Dorsolateral prefrontal cortex (tissue), 122 donors: ENCODE measurements at places on chromosomes 4 and X.

DNA sequence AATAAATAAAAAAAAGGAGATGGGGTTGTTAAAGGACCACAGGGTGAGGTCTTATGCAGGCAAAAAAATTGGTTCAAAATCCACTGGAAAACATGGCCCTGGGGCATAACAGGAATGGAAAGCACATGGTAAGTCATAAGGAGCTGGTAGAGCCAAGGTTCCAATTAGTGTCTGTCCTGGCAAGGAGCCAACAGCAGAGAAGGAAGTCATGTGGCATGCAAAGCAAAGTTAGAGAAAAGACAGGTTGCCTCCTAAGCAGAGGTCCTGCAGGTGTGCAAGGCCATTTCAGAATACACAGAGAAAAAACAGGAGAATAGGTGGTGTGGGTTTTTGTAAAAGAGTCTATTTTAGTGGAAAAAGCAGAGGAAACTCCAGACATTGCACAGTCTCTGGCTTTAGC is 1881.7 kb downstream of the ARAP2 start:
- DNase-seq = no peak

DNA sequence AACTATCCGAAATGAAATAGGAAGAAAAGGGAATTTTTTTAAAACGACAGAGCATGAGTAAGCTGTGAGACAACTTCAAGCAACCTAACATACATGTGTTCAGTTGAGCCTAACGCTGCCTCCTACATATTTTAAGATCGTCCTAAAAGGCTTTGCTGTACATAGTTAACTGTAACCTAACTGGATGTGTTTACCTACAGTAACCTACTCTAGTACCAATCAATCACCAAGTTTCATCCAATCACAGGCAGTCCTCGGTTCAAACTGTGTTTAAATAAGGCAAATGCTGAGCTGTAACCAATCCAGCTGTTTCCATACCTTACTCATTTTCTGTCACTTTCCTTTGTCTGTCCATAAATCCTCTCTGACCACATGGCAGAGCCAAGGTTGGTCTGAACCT is 17.1 kb downstream of the RCHY1 start:
- no peak for DNase-seq

GRCh38 chrX:96147681-96148080 is 537.0 kb upstream of the DIAPH2 start:
- no peak for DNase-seq

DNA sequence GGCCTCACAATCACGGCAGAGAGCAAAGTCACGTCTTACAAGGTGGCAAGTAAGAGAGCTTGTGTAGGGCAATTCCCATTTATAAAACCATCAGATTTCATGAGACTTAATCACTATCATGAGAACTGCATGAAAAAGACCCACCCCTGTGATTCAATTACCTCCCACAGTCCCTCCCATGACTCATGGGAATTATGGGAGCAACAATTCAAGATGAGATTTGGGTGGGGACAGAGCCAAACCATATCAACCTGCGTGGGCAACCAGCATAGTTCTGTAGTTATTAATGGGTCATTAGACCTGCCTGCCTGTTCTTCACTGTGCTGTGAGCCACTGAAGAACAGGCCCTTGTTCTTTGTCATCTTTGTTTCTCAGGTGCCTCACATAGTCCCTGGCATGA is 593.7 kb upstream of the BOD1L1 start:
- DNase-seq = no peak

DNA sequence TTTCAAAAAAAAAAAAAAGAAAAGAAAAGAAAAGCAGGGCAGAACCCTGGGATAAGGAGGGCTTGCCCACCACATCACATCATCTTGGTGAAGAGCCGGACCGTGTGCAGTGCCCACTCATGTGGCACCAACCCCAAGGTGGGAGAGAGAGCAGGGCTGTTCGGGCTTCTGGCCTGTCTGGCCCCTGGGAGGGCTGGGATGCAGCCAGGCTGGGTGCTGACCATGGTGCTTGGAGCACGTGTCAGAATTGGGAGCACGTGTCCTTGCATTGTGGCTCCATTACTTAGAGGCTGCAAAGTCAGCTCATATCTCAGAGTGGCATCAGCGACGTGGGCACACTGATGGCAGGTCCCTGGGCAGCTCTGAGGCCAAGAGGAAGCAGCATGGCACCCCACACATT is 100.9 kb upstream of the AFAP1 start:
- no peak for DNase-seq

GRCh38 chrX:133859336-133859735 is 126.1 kb downstream of the GPC3 start:
- no peak for DNase-seq

DNA sequence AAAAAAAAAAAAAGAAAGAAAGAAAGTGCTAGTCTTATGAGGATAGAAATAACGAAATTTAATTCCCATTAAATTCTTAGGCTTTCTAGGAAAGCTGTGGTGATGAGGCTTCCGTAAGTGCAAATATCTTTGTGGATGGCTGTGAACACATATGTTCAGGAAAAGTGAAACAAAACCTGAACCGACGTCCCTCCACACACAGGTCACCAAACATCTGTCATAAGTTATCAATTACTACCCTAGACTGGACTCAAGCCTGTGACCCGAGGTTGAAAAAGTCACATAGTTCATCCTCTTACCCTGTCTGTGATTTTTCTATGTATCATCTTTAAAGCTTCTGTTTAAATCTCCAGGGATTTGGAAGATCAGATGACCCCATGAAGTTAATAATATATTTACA is 24.8 kb downstream of the HHIP start:
- DNase-seq = no peak

GRCh38 chrX:95791876-95792275 is 892.8 kb upstream of the DIAPH2 start:
- DNase-seq = no peak

DNA sequence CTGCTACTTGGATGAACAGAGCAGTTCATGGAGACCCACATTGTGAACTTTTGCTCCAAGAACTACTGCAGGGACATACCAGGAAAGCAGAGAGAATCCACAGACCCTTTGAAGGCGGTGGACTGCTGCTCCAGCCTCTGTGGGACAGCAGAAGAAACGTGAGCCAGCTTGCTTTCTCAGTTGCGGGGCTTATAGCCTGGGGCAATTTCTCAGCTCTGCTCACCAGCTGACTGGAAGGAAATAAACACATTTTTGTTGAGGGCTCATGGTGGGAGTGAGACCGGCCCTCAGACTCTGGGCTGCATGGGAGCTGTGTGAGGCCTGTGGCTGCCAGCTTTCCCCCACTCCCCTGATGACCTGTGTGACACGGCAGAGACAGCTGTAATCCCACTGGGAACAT is 2.6 kb upstream of the ADH1A start:
- no peak for DNase-seq

- no peak for DNase-seq
These were observed 32.6 kb upstream of the S100G start for GRCh38 chrX:16617382-16617781.

DNA sequence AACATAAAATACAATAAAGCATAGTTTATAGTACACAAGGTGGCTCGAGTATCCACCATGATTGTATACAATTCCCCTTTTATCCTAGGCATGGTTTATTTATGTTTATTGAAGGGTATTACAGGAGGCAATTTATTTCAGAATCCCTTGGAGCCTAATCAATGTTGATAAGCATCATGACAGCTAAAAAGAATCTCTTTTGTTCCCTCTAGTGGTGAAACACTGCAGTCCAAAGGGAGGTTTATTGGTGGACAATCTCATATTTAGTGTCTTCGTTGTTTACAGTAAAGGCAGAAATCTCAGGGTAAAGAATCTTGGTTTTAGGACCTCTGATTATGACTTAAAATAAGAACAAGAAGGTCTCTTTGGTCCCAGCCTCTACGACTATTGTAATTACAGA is 1712.5 kb downstream of the C4orf33 start:
- no peak for DNase-seq

- no peak for DNase-seq
These were observed 3.3 kb upstream of the ZNF518B start for GRCh38 chr4:10460313-10461047.

DNA sequence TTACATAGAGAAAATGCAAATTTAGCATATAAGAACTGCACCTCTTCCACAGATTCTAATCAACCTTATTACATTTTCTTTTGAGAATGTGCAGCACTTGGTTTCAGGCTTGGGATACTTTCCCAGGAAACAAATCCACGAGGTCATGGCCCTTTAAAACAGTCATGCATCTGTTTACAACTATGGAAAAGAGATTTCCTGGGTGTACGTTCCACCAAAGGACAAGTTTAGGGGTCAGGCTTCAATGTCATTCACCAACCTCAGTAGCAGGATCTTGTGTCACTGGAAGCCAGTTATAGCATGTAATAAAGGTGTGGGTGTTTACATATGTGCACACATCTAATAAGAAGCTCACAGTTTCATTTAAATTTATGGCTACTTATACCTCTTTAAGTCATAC is 30.7 kb downstream of the EREG start:
- no peak for DNase-seq

GRCh38 chrX:109716431-109717028 is 16.5 kb downstream of the ACSL4 start:
- no peak for DNase-seq

DNA sequence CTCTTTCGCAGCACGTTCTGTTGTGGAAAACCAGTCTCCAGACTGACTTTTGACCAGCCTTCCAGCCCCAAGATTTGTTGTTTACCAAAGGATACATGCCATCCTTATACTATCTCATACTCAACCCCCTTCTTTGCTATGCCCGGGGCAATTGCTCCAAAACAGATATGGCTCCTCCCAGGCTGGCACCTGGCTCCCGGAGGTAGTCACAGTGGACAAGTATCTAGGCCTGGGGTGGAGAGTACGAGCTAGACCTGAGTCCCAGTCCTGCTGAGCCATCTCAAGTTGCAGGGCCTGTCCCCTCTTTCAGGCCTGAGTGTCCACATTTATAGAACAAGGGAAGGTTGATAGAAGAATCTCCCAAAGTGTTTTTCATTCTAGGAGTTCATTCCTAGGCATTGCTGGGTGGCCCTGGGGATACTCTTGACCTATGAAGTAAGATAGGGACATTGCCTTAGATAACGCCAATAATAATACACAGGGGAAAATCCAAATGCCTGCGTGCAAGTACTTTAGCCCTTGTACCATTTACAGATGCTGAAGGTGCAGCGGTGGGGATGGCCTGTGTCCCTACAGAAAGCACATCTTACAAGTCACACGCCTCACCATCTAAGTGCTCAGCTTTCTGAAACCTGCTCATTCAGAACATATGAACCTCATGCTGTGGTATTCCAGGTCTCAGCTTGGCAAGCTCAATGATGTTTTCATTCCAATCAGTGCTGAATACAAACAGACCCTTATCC is 136.7 kb upstream of the MAMLD1 start:
- no peak for DNase-seq

DNA sequence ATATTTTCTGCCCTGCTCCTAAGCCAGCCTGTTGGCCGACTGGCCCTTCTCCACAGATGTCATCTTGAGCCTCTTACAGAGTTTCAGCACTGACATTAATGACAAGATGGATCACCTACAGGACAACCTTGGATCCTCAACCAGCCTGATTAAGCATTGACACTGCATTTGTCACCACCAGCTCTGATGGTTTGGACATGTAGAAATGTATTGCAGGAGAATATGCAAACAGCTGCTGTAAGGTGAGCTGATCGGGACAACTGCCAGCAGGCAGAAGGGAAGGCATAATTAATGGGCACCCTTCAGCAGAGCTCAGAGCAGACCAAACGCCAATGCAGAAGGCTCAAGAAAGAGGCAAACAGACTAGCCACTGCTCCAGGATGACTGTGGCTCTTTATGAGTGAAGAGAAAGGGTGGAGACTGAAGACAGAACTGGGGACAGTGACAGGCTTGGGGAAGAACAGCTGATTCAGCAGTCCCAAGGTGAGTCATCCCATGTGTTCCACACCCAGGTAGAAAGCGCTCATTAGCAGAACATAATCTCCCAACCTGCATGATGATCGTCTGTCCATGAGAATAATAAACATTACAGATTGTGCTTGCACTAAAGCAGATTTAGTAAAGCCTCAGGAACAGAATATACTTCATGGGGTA is 6.7 kb downstream of the CORIN start:
- DNase-seq = no peak

GRCh38 chr4:3451956-3452355 is 10.2 kb downstream of the HGFAC start:
- no peak for DNase-seq

DNA sequence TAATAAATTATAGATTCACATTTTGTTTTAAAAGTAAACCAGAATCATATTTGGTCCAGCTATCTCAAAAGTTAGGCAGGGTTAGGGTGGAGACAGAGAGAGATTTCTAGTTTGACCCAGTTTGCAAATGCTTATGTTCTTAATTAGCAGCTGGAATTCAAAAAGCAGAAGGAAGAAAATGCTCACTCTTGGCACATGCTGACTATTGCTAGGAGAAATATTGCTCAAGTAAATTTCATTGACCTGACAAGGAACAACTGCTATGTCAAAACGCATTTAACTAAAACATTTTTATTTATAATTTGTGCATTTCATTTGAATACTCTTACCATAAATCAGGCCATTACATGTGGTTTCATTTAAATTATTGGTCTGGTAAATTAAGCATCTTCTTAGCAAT is 131.8 kb downstream of the GLRA3 start:
- DNase-seq = no peak

DNA sequence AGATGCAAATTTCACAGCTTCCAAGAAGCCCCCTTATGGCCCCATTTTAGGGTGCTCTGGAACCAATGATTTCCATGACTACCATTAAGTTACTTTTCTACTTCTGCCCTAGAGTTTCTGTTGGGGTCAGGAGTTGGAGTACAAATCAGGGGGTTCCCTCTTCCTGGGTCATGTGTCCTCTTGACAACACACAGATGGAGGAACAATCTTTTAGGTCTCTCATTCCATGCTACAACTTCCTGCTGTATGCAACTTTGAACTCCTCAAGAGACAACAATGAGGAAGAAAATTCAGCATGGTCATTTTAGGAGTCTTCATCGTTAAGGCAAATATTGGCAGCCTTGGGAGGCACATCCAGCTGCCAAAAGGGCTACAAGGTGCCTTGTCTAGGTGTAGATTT is 79.7 kb downstream of the SEL1L3 start:
- DNase-seq = no peak

DNA sequence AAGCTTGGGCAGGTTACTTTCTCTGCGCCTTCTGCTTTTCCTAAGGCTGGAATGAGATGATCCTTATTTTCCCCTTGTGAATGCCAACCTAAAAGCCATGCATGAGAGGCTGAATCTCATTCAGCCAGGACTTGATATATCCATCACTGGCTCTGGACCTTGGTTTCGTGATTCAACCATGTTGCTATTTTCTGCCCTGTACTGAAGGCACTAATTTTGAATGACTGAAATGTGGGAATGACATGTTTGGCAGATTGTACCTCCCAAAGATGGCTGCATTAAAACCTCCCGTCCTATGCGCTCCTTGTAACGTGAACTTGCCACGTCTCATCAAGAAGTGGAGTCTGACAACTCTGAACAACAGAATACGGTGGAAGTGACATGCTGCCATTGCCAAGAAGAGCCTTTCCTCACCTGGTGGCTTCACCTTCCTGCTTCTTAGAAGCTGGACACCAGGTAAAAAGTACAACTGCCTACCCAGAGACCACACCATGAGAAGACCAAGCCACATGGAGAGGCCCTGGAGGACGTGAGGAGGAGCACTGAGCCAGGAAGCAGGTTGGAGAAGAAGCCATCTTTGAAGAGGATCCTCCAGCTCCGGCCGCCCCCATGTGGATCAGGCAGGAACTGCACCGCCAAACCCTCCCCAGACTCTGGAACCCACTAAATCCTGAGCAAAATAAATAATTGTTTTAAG is 174.5 kb downstream of the NSUN7 start:
- DNase-seq = peak; percentile 67

- no peak for DNase-seq
These were observed 136.5 kb downstream of the AASDH start for GRCh38 chr4:56250776-56251175.
